ENCODE measurements at places on chromosomes 7 and 10. TPM values are rescaled to one million over a fixed set of nuclear protein-coding genes. Genes with fewer than 3 reads are reported as not detected.

HOXA1 gene
- total RNA-seq = 0.31 TPM

WDR91 gene
- 25.1 TPM for total RNA-seq

MARVELD1 gene
- 4.3 TPM for total RNA-seq

DNA sequence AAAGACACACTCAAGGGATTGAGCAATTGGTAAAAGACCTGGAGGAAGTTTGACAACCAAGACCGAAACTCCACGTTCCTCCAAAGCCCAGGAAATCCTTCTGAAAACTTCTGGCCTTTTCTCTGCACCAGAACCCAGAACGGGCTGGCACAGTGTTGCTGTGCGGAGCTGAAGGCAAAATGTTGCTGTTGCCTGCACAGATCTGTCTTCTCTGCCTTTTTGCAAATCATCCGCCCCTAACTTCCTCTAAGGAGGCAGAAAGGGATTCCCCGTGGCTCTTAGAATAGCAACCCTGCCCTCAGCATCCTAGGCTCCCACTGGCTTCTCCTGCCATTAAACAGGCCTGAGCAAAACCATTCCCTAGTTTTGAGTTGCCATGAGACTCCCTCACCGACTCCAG is 44.9 kb downstream of the FIGNL1 start:
- DNase-seq = no peak

DNA sequence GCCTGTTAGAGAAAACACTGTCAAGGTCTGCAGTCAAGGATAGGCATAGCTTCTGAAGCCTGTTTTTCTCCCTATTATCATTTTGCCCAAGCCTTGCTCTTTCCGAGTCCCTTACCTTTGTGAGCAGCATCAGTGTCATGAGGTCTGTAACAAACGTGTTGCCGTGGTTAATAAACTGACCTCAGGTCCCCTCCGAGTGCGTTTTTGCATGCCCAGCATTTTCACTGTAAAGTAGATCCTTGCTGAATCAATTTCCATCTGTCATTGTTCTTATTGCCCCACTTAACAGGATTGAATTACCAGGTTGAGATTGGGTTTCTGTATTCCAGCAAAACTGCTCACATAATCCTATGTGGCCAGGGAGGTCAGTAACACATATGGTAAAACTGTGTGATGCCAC is 110.3 kb downstream of the ZNF248 start:
- DNase-seq = no peak

DNA sequence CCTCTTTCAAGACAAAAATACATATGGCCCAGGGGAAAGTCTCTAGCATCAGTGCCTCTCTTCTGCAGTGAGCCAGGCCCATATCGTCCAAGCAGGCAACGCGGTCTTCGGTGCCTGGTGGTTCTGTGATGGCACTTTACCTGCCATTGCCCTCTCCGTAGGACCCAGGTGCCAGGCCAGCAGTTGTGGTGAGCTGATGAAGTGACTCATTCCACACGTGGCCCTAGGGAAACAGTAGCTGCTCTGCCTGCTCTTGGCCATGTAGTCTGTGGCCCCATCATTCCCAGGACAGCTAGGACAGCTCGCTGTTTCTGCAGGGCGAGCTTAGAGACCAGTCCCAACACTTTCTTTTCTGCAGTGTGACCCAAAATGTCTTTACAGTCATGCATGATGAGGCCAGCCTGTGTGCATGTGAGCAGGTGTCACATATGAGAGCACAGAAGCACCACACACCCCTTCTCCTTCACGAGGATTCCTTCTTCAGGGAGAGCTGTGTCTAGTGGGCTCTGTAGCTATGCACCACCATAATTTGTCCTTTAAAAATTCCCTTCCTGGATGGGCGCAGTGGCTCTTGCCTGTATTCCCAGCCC is 39.0 kb downstream of the SVIL start:
- DNase-seq = no peak

GRCh38 chr7:127514499-127514898 is 70.9 kb downstream of the GCC1 start:
- no peak for DNase-seq

DNA sequence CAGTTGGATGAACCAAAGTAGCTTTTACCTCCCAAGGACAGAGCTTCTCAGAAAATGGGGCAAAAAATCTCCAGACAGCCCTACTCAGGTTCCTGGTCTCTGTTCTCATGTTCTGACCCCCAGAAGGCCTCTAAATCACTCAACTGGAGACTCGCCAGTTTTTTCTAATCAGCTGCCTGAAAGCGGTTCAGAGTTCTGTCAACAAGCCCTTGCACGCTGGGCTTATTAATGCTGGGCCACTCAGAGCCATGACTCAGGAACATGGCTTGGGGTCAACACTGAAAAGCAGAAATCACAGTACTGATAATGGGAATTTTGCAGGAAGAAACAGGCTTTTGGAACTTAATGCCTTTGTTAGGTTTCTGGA is 15.3 kb downstream of the ECHDC3 start:
- DNase-seq = no peak

DNA sequence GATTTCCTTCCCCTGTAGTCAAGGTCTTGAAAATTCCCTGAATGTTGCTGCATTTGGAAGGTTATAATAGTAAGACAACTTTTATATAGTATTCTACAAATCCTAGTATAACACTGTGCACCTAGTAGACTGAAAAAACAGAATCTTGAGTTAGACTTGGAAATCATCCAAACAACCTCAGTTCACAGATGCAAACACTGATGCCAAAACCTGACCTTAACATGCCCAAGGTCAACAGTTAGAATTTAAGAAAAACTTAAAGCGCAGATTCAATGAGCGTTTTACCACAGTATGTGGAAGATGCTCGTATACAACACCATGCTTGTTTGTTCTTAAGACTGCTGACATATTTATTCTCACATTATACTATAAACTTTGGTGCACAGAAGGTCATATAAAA is 3.0 kb downstream of the PIP4K2A start:
- DNase-seq = no peak

All from CD8-positive, alpha-beta memory T cell (primary cell).